ENCODE measurements at places on chromosomes 5 and 9.
A peak's percentile ranks its signal among the peaks of the same experiment; 100 is the strongest.

GRCh38 chr5:66560371-66560770 lies 35.8 kb upstream of the MAST4 start:
- DNase-seq = no peak

- no peak for DNase-seq
Measured at GRCh38 chr5:41598011-41598410, 87.6 kb upstream of the PLCXD3 start.

DNA sequence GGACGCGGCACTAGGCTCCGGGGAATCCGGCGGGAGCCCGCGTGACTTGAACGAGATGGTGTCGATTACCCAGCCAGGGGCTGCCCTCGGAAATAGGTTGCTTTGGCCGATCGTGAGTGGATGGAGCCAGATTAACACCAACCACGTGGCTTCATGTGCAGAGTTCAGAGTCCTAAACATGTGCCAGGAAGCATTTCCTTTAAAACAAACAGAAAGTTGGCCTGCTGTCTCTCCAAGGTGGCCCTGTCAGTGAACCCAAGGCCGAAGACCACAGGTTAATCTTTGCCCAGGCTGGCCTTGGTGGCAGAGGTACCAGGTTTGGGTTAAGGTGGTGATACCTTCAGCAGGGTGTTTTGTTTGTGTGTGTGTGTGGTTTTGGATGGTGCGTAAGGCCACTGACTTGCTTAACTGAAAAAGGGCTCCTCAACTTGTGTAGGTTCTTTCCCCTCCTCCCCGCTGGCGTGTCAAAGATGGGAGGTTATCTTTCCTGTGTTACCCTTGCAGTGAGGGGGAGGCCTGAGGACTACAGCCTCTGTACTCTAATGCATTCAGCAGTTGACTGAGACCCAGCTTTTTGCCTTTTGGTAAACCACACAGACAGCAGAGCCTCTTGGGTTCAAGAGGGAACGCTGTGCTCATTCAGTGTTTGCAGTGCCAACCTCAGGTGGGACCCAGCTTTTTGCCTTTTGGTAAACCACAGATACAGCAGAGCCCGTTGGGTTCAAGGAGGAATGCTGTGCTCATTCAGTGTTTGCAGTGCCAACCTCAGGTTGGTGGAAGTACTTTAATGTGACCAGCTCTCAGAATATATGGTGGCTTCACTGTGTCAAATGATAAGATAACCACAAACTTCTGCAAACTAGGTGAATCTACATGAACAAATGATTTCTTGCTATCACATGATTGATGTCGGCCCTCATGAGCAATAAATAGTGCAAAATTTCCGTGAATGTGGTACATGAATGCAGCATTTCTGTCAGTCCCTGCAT lies 1.4 kb downstream of the IQGAP2 start:
- DNase-seq = no peak

DNA sequence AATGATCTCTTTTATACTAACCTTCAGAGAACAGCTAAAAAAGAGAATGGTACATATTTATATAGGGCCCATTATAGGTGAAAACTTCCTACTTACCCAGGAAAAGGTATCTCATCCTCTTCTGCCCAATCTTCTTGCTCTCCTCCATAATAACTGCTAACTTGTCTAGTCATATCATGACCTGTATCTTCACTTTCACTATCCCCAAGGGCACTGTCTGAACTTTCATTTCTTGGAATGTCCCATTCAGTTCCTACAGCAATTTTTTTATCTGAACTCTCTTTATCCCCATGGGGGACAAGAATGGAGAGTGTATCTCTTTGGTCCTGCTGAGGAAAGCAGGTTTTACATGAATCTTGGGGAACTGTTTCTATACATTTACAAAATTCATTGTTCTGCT lies 36.4 kb upstream of the RAPGEF6 start:
- no peak for DNase-seq

DNA sequence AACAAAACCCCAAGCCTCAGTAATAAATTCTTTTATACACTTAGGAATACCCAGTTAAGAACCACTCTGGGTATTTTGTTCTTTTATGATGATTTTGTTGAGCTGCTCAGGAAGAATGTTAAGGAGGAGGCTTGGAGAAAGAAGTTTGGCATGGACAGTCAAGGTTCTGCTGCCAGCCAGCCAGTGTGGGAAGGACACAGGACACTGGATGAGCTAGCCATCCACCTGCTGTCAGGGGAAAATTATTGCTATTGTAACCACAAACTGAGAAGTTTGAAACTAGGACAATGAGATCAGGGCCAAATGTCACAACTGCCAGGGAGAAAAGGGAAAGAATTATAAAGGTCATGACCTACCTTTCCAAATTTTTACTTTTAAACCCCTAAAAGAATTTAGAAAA lies 25.9 kb upstream of the ADAMTSL1 start:
- no peak for DNase-seq

- no peak for DNase-seq
Measured at GRCh38 chr5:52774005-52774410, 13.7 kb upstream of the ITGA1 start.

- DNase-seq = peak; percentile 19
Measured at GRCh38 chr5:154486427-154486866, 8.4 kb upstream of the HAND1 start.

GRCh38 chr9:25255216-25255615 lies 423.0 kb downstream of the TUSC1 start:
- DNase-seq = no peak

DNA sequence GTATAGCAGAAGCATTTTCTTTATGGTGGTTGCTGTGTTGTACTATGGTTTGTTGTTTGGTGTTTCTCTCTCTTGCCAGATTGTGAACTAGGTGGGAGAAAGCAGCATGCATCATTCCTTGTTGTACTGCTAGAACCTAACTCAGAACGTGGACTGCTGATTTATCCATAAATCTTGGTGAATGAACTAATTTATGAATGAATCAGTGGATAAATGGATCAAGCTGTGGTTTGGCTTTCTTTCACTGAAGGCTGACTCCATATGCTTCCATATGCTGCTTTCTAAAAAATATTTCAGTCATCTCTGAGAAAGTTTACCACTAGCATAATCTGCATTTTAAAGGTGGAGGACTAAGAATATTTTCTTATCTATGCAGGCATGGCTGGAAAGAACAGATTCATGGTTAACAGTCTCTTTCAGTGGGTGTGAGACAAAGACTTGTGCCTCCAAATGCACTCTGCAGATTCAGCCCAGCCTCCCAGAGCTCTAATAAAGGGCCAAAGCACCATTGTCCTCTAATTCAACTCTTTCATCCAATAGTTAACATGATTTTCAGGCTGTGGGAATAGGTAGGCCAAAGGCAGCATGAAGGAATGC lies 237.7 kb downstream of the SH3GL2 start:
- no peak for DNase-seq

DNA sequence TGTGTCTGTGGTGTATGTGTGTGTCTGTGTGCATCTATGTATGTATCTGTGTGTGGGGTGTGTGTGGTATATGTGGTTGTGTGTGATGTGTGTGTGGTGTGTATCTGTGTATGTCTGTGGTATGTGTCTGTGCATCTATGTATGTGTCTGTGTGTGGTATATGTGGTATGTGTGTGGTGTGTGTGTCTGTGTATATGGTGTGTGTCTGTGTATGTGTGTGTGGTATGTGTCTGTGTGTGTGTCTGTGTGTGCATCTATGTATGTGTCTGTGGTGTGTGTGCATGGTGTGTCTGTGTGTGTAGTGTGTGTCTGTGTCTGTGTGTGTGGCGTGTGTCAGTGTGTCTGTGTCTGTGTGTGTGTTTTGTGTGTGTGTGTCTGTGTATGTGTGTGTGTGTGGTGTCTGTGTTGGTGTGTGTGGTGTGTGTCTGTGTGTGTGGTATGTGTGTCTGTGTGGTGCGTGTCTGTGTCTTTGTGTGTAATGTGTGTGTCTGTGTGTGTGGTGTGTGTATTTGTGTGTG lies 121.9 kb upstream of the MVB12B start:
- no peak for DNase-seq

DNA sequence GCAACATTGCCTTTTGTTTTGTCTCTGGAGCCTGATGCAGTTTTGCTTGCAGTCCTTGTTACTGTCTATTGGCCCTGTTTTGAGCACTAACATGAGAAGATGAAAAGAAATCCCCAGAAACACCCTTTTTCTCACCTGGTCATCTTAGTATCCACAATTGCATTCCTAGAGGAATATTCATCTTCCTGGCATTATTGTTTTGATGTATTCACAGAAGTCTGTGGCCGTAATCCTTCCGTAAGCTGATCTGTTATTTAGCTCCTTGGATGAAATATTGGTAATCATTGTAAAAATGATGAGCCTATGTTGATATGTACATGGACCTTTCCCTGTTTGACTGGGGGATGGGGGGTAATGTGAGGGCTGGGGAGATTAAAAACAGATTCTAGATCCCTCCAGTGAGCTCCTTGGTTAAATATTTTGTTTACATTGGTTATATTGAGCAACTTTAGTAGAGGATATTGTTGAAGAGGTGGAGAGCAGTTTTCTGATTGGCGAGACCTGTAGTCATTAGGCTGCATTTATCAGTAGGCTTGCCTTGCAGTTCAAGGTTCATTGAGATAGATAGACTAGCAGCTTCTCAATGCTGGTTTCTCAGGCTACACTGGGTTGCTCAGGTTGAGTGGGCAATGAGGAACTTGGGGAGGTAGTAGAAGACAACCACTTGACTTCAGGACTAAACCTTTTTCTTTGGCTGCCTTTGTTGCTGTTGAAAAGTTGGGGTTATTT lies 117.5 kb downstream of the MACIR start:
- DNase-seq = no peak

DNA sequence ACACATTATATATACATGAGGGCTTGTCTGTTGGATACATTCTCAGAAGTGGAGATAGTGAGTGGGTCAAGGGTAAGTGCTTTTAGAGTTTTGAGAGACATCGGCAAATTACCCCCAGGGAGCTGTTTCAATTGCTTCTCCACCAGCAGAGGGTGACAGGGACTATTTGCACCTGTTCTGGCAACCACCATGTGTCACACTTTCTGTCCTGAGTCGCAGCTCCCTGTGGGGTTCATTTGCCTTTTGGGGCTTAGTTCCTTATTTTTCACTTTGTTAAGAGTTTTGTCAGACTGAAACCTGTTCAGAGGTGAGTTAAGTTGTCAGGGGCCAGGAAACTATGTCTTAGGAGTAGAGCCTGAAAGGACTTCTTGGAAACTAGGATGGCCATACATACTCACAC lies 20.1 kb upstream of the SLC36A1 start:
- DNase-seq = no peak

GRCh38 chr5:178186427-178186826 lies 744 bp downstream of the GMCL2 start:
- DNase-seq = no peak

DNA sequence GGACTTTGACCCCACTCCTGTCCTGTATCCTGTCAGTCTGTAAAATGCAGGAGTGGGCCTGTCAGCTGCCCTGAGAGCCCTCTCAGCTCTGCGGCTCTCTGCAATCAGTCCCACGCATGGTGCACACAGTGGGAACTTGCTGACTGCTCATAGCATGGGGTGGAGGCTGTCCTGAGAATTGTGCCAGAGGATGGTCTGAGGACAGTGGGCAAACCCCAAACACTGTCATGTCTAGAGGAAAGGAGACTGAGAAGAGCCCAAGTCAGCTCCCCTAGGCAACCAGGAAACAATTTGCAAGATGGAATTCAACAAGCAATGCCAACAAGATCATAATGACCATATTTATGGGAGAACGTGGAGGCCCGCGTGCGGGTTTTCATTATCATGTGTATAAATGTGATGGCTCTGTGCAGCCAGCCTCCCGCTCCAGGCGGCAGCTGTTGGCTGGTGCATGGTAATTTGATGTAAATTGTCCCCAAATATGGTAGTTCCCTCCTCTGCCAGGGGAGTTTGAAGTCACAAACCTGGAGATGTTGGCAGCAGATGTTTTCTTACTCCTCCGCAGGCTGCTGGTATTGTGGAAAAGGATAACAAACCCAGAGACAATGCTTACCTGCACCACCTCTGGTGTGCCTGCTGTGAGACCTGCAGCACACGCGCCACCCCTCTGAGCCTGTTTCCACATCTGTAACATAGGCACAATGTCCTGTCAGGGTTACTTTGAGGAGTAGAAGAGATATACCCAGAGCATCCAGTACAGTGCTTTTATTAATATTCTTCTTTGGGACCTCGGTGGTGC lies 39.8 kb upstream of the ALDH1B1 start:
- peak; percentile 81 for DNase-seq

GRCh38 chr5:119345861-119346260 lies 10.0 kb upstream of the TNFAIP8 start:
- DNase-seq = no peak

- DNase-seq = peak; percentile 31
Measured at GRCh38 chr9:4382722-4383317, 83.0 kb upstream of the GLIS3 start.

DNA sequence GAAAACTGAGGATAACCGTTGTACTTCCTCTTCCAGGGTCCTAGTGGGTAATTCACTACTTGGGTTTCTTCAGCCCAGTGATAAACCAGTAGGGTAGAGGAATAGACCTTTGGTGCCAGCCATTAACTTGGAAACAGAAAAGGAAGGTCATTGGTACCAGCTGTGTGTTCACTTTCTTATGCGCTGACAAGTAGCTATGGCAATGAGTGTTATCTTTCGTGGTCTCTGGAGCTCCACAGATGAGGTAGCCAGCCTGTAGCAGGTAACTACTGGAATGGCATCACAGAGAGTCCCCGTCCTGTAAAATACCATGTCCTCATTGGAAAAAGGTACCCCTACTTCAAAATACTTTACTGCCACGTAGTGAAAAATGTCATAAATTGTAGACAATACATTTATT lies 2.3 kb downstream of the UHRF2 start:
- no peak for DNase-seq

GRCh38 chr5:4758996-4759395 lies 381.1 kb upstream of the ADAMTS16 start:
- no peak for DNase-seq

DNA sequence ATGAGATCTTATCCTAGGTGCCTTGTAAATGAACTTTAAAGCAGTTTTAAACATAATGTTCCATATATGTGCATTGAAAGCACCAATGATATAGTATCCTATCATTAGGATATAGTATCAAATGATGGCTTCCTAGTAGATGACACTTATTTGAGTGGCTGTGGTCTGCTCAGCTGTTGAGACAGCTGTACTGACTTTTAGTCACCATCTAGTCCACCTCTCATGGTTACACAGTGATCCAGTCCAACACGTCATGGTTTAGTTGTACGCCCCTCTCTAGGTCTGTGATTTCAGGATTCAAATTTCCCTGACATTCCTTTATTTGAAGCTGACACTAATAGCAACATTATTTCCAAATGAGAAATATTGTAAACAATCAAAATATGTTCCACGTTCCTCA lies 127.3 kb upstream of the TUT7 start:
- DNase-seq = no peak
